Heart right ventricle (tissue), 16 donors: ENCODE measurements at places on chromosomes 2 and 18. TPM values are rescaled to one million over a fixed set of nuclear protein-coding genes. Genes with fewer than 3 reads are reported as not detected.

DNA sequence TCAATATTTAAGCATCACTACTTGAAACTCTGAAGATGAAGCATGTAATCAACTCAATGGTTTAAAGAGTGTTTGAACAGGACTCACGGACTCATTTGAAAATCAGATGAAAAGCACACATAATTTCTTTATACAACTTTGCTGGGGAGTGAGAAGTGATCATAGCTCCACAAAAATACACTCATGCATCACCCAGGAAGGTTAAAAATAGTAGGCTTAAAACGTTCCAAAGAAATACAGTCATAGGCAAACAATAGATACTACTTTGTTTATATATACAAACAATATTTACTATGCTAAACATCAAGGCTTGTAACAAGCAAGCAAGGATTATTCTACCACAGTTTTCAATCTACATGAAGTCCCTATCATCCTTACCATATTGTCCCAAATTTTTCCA, 11.6 kb downstream of the HNRNPLL start:
- no peak for DNase-seq

Gene CFLAR
- 198 TPM for total RNA-seq

- DNase-seq, result no peak
Measured at GRCh38 chr18:9950289-9951016, 36.6 kb downstream of the VAPA start.

- no peak for DNase-seq
Measured at GRCh38 chr2:33136566-33136965, 189.8 kb downstream of the LTBP1 start.

Gene VWC2L
- not detected for total RNA-seq

DNA sequence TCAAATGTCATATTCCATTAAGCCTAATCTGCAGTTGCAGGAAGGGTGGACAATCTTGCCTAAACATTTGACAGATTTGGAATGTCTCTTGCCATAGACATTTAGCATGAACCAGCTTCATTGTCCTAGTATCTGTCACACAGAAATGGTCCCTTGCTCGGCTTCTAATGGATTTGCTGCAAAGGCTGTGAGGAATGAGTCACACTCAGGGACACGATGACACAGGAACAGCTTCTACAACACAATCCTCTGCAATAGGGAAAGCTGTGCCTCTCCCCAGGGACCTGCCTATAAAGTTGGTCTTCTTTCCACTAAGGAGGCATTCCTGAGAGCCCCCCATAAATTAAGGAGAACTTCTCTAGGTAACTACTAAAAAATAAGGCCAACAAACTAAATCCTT, 155.1 kb upstream of the L3MBTL4 start:
- no peak for DNase-seq

GRCh38 chr2:10947005-10947440, 35.3 kb downstream of the KCNF1 start:
- DNase-seq, result no peak

DNA sequence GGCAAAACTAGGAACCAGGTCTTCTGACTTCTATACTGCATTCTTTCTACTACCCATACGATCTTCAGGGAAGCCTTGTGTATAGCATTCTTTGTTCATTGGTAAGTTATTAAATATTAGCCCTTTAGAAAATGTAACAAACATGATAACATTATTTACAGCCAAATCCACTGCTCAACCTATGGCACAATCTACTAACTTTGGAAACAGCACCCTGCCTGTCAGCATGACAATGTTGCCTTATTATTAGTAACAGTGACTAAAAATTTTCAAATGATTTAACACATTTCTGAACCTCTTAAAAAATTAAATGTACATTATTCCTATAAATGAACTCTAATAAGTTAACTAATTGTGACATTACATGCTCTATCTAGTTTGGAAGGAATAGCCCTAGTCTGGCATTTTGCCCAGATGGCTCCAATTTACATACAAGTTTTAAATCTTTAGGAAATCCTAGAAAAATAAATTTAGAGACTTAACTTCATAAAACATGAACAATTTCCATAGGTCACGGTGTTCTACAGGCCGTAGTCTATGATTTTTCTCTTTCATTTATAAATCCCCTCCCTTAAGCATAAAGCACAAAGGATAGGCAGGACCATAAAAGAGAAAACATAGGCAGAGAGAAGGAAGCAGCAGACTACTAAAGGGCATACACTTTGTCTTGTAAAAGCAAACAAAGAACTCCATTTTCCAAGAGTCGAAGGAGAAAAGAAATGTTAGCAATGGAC, 33.7 kb downstream of the YES1 start:
- DNase-seq, result no peak

- DNase-seq, result no peak
Measured at GRCh38 chr18:64207820-64208219, 58.9 kb upstream of the LINC00305 start.

DNA sequence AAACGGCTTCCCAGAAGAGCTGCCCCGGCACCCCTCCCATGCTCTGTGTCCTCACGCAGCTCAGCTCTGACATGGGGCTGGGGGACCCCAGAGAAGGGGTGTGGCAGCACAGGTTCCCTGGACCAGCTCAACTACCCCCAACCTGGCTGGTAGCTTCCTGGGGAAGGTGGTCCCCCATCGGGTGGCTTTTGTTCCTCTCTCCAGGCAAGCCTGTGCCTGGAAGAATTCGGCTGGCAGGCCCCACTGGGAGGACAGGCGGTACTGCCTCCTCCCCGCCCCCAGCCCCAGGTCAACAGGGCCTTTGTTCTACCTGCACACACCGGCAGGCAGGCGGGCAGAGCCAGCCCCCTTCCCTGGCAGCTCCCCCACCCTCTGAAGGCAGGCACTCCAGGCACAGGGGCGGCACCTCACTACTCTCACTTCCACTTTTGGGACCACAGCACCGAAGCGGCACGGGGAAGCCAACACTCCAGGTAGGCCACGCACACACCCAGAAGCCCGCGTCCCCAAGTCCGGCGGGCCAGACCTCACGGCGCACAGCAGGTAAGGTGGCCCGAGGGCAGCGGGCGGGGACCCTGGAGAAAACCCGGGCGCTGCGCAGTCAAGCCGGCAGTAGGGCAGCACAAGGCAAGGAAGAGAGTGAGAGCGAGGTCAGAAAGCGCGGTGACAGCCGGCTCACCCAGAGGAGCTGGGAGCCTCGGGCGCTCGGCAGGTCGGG, 1.3 kb downstream of the HS6ST1 start:
- no peak for DNase-seq

GRCh38 chr2:143680885-143681405, 551.7 kb downstream of the ARHGAP15 start:
- DNase-seq, result no peak

GRCh38 chr2:74824679-74825078, 9.2 kb upstream of the HK2 start:
- DNase-seq, result no peak

DNA sequence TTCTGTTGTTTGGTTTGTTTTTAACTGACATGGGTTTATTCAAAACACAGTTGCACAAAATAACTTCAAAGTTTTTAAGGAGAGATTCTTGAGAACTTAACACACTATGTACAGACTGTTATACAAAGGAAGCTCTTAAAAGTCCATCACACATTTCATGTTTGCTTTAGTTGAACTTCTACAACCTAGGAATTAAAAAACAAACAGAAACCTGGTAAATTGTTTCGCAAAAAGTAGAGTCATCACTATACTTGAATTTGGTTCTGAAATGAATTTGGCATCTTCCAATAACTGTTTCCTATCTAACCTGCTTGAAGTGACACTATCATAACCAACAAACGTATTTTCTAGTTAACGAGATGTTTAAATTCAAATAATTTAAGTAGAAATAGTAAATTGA, 21.8 kb downstream of the TRIP12 start:
- DNase-seq, result no peak

DNA sequence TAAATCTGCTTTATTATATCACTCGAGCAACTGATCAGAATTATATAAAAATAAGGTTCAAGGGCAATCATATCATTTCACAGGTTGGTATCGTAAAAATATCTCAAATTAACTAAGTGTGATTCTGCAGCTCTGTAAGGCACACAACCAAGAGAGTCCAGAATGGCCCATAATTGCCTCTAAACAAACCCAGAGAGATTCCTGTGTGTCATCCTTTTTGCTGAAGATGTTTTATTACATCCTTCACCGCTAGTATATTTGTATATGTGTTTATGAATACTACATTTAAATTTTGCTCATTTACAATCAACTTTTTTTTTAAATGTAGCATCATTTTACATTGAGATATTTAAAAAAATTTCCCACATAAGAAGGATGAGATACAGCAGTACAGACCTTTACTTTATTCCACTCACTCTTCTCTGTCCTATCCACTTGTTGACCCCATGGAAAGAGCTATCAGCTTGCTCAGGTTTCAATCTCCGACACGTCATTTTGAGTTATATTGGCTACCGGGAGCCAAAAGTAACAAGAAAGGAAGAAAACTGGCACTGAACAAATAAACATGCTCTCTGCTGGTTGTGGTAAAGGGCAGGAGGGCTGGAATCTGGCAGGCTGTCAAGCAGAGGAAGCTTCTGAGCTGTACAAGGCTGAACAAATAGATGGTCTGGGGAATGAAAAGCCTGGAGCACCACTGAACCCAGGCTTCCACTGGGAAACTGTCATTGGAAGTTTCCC, 23.1 kb downstream of the PLA2R1 start:
- DNase-seq, result no peak

GRCh38 chr2:86498468-86499260, 57.5 kb downstream of the KDM3A start:
- DNase-seq, result no peak

Gene CHRNG
- total RNA-seq, result not detected

Gene KATNAL2
- total RNA-seq, result 3.9 TPM

- peak; percentile 58 for DNase-seq
Measured at GRCh38 chr2:232327105-232328031, 51.2 kb upstream of the ALPP start.

Gene FAM237A
- total RNA-seq, result 2.3 TPM

GRCh38 chr2:16686641-16687040, 21.0 kb upstream of the CYRIA start:
- DNase-seq, result no peak

DNA sequence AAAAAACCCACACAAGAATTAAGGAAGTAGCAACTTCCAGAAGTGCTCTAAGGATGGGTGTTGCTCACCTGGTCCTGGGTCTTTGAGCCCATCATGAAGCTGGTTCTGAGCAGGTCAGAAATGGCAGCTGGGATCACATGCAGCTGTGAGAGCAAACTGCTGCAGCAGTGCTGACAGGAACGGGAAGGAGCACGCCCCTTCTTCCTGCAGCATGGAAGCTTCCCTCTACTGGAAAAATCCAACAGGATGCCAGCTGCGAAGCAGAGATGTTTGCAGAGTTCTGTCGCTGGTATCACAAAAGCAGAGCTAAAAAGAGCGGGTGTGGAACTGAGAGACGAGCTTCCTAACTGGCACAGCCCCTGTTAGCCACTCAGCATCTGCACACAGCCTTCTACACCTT, 33.7 kb downstream of the EIF4E2 start:
- DNase-seq, result no peak

GRCh38 chr2:10387033-10387432, 61.1 kb downstream of the ODC1 start:
- no peak for DNase-seq

Gene CLHC1
- 9.0 TPM for total RNA-seq

Gene ABCA12
- 0.02 TPM for total RNA-seq

DNA sequence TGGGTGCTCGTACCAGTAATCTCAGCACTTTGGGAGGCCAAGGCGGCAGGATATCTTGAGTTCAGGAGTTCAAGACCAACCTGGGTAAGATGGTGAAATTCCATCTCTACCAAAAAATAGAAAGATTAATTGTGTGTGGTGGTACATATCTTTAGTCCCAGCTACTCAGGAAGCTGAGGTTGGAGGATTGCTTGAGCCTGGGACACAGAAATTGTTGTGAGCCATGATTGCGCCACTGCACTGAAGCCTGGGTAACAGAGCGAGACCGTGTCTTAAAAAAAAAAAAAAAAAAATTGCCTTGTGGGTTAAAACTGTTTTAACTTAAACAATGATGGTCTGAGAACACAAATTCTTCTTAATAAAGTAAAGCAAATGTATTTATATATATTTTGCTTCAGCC, 49.6 kb downstream of the ATP9B start:
- DNase-seq, result no peak

Gene SULT1C2
- total RNA-seq, result 1.1 TPM

Gene KANSL1L
- 12.7 TPM for total RNA-seq

Gene FBXO48
- total RNA-seq, result 0.75 TPM

Gene TCF7L1
- total RNA-seq, result 10.9 TPM

Gene RAPGEF4
- 6.8 TPM for total RNA-seq

Gene DSG1
- total RNA-seq, result 0.93 TPM

Gene DES
- total RNA-seq, result 13,982 TPM

Gene PJVK
- total RNA-seq, result 2.0 TPM

GRCh38 chr2:46098621-46099062, 198.6 kb upstream of the EPAS1 start:
- DNase-seq, result no peak

DNA sequence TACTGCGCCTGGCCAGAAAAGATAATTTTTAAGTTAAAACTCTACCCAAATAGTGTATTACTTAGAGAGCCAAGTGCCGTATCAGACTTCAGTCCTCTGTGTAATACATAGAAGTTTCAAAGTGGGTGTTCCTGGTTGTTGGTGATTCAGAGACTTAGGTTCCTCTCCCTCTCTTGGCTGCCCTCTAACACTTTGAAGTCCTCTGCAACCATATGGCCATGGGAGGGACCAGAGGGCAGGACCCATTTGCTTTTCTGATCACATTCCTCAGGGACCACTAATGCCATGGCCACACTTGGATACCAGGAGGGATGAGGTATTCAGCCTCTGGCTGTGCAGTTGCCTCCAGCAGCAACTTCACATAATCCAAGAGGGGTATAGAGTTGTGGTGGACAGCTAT, 131.5 kb downstream of the CAPN13 start:
- no peak for DNase-seq

- no peak for DNase-seq
Measured at GRCh38 chr2:171524018-171524401, 1.7 kb downstream of the CYBRD1 start.

Gene NRP2
- total RNA-seq, result 8.8 TPM

Gene FBXO41
- total RNA-seq, result 0.92 TPM

GRCh38 chr2:170814533-170815230, 2.0 kb upstream of the GAD1 start:
- no peak for DNase-seq

DNA sequence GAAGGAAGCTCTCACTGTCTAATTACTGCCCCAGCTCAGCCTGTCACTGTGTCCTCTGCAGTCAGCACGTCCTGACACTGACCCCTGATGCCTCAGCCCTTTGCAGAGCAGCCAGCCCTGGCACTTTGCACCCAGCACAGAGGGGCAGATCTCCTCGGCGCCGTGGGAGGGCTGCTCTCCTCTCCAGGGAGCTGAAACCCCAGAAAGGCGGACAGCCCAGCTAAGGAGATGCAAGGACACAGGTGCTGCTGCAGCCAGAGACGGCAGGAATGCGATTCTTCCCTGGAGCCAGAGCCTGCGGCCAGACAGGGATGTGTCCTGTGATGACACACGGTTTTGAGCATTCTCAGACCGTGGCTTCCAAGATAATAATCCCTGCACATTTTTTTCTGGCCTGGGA, 34.5 kb upstream of the SIX3 start:
- DNase-seq, result no peak

Gene PCARE
- total RNA-seq, result 1.1 TPM

GRCh38 chr2:48248251-48248933, 281.6 kb upstream of the STON1 start:
- peak; percentile 56 for DNase-seq

Gene SIX3
- total RNA-seq, result not detected
